ENCODE measurements at places on chromosomes 12 and 14.

GRCh38 chr12:86777325-86777724, 521.1 kb upstream of the MGAT4C start:
- H3K27me3 ChIP-seq, result no peaks in the 10 kb centered on the region
- H3K27ac ChIP-seq, result no peak overlapping the region
- H3K4me1 ChIP-seq, result no peaks in the 10 kb centered on the region
- H3K36me3 ChIP-seq, result no peaks in the 10 kb centered on the region

GRCh38 chr12:122354958-122355641, 67.4 kb downstream of the CLIP1 start:
- H3K4me3 ChIP-seq, result no peak overlapping the region
- peaks cover 2% of the 10 kb centered on the region for H3K4me1 ChIP-seq
- no peak for DNase-seq
- peaks cover 2% of the 10 kb centered on the region for H3K27me3 ChIP-seq
- peak overlapping the region; percentile 69 for H3K27ac ChIP-seq
- peaks cover 4% of the 10 kb centered on the region for H3K36me3 ChIP-seq

- H3K27ac ChIP-seq, result peak overlapping the region; percentile 19
- H3K36me3 ChIP-seq, result peaks cover 6% of the 10 kb centered on the region
- DNase-seq, result no peak
- H3K4me3 ChIP-seq, result no peak overlapping the region
Measured at GRCh38 chr14:100129161-100129589, 30.3 kb downstream of the DEGS2 start.

DNA sequence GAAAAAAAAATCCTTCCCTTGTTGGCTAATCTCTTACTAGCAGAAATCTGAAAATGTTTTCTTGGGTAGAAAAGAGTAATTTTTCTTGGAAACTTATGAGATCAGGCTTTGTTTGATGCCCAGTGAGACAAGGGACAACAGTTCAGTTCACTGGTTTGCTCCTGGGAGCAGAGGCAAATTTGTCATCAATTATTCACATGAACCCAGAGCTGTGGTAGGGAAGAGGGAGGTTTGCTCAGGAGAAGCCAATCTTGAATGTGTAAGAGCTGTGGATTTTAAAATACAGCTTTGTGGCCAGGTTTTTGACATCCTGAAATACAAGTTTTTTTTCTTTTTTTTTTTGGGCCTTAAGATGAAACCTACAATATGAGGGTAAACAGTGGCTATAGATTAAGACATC, 426.6 kb downstream of the ATP23 start:
- H3K4me3 ChIP-seq, result peak overlapping the region; percentile 30
- peaks cover 12% of the 10 kb centered on the region for H3K4me1 ChIP-seq
- peak overlapping the region; percentile 24 for H3K27ac ChIP-seq

DNA sequence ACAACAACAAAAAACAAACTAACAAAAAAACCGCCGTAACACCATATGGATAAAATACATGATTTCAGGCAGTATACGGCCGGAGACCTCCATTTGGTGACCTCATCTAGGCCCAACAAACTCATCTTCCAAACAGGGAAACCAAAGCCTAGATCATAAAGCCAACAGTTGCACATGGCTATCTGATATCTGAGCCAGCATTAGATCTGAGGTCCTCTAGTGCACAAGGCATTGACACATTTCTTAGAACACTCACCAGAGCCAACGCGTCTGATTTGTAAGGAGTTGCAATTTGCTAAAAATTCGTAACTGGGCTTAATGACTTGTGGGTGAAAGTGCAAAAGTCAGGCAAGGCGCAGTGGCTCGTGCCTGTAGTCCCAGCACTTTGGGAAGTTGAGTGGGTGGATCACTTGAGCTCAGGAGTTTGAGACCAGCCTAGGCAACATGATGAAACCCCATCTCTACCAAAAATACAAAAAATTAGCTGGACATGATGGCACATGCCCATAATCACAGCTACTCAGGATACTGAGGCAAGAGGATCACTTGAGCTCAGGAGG, 42.0 kb upstream of the NUDT4 start:
- H3K36me3 ChIP-seq, result no peaks in the 10 kb centered on the region
- H3K4me1 ChIP-seq, result no peaks in the 10 kb centered on the region
- no peaks in the 10 kb centered on the region for H3K27me3 ChIP-seq
- no peak for DNase-seq
- H3K4me3 ChIP-seq, result no peak overlapping the region

GRCh38 chr12:127925971-127926370, 341.0 kb upstream of the TMEM132C start:
- no peaks in the 10 kb centered on the region for H3K4me1 ChIP-seq
- no peak overlapping the region for H3K27ac ChIP-seq
- DNase-seq, result peak; percentile 21
- H3K36me3 ChIP-seq, result no peaks in the 10 kb centered on the region

- H3K4me1 ChIP-seq, result no peaks in the 10 kb centered on the region
- peaks cover 10% of the 10 kb centered on the region for H3K27me3 ChIP-seq
- no peak overlapping the region for H3K4me3 ChIP-seq
- DNase-seq, result peak; percentile 51
Measured at GRCh38 chr14:101705733-101706508, 55.6 kb upstream of the PPP2R5C start.

DNA sequence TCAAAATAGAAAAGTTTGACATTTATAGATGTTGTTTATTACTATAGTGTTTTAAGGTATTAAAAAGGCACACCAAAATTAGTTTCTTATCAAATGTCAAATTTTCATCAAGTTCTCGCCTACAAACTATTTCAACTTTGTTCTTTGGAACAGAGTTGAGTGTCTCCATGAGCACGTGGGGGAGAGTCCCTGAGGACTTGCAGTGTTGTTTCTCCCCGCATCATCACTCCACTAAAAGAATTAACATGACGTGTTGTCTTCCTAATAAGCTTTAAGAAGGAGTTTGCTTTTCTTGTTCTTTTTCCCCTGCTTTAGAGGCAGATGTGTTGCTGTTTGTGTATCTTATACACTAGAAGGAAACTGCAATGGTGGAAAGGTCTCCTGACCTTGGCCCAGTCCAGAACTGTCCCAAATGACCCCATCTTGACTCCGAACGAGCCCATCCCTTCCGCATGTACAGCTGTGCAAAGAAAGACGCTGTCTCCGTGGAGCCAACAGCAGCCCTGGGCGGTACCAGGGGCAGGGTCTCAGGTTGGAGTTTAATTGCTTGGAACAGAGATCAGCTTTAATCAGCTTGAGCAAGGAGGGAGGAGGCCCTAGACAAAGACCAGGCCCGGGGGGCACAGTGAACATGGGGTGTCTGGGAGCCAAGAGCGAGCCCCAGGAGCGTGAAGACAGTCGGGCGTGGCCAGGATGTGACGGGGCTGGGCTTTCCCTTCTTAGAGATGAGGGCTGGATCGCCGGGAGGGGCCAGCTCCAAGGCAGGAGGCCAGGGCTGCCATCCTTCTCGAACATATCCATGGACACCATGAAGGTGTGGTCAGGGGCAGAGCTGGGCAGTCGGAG, 215.4 kb upstream of the RTL1 start:
- H3K27ac ChIP-seq, result no peak overlapping the region
- H3K36me3 ChIP-seq, result no peaks in the 10 kb centered on the region
- H3K4me3 ChIP-seq, result no peak overlapping the region
- no peak for DNase-seq

DNA sequence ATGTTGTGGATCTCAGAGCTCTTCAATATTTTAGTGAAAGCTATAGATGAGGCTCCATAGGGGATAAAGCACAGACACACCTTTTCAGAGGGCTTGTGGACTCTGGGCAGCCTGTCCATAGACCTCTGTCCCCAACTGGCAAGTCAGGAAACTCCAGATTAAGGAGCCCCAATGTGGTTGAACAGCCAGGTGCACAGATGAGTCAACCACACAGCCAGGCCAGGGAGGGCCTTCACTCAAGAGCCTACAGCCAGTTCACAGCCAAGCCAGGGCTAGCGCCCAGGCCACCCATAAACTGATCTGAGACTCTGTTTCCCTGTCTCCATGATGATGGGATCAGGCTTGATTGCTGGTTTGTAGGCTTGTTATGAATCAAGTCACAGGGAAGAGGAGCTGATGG, 1.0 kb upstream of the BDKRB2 start:
- DNase-seq, result no peak
- H3K27ac ChIP-seq, result no peak overlapping the region
- peaks cover 3% of the 10 kb centered on the region for H3K27me3 ChIP-seq
- peak overlapping the region; percentile 51 for H3K4me3 ChIP-seq

DNA sequence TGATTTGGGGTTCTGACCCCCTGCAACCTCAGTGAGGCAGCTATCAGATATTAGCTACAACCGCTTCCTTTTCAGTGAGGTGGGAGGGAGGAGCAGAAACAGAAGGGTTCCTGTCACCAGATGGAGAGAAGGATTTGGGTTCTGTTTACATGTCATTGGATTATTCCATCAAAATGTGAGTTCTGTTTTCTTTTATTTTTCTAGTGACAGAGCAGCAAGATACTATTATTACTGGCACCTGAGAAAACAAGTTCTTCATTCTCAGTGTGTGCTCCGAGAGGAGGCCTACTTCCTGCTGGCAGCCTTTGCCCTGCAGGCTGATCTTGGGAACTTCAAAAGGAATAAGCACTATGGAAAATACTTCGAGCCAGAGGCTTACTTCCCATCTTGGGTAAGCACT, 52.8 kb downstream of the FRMD6 start:
- peaks cover 22% of the 10 kb centered on the region for H3K4me1 ChIP-seq
- DNase-seq, result no peak
- no peak overlapping the region for H3K4me3 ChIP-seq
- H3K27ac ChIP-seq, result no peak overlapping the region

- H3K4me1 ChIP-seq, result no peaks in the 10 kb centered on the region
- no peak for DNase-seq
- H3K27ac ChIP-seq, result no peak overlapping the region
- H3K27me3 ChIP-seq, result peaks cover 12% of the 10 kb centered on the region
- no peak overlapping the region for H3K4me3 ChIP-seq
Measured at GRCh38 chr14:103899316-103899715, 28.9 kb upstream of the TDRD9 start.

- DNase-seq, result no peak
- no peaks in the 10 kb centered on the region for H3K36me3 ChIP-seq
- H3K4me3 ChIP-seq, result no peak overlapping the region
- H3K27me3 ChIP-seq, result peaks cover 5% of the 10 kb centered on the region
Measured at GRCh38 chr12:5953835-5954586, 9.0 kb upstream of the ANO2 start.

GRCh38 chr14:56206596-56206995, 88.4 kb downstream of the PELI2 start:
- no peaks in the 10 kb centered on the region for H3K27me3 ChIP-seq
- peaks cover 33% of the 10 kb centered on the region for H3K4me1 ChIP-seq
- no peaks in the 10 kb centered on the region for H3K36me3 ChIP-seq
- no peak overlapping the region for H3K27ac ChIP-seq
- H3K4me3 ChIP-seq, result no peak overlapping the region

- peaks cover 53% of the 10 kb centered on the region for H3K4me1 ChIP-seq
- peaks cover 2% of the 10 kb centered on the region for H3K27me3 ChIP-seq
- DNase-seq, result no peak
- peak overlapping the region; percentile 96 for H3K27ac ChIP-seq
Measured at GRCh38 chr12:19945559-19946435, 422.5 kb upstream of the PDE3A start.

GRCh38 chr12:108995370-108995992, 25.4 kb downstream of the SVOP start:
- no peak overlapping the region for H3K4me3 ChIP-seq
- H3K36me3 ChIP-seq, result no peaks in the 10 kb centered on the region

DNA sequence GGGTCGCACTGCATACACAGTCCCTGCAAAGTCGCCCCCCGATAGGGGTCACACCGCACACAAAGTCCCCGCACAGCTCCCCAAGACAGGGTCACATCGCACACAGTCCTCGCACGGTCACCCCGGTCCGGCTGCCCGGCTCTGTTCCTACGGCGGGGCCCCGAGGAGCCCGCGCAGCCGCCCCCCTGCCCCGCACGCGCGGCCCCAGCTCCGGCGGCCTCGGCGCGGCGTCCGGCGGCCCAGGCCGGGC, 300 bp downstream of the SSH1 start:
- peaks cover 14% of the 10 kb centered on the region for H3K27me3 ChIP-seq
- H3K36me3 ChIP-seq, result peaks cover 10% of the 10 kb centered on the region
- peak overlapping the region; percentile 94 for H3K27ac ChIP-seq
- peak overlapping the region; percentile 97 for H3K4me3 ChIP-seq
- peaks cover 17% of the 10 kb centered on the region for H3K4me1 ChIP-seq

DNA sequence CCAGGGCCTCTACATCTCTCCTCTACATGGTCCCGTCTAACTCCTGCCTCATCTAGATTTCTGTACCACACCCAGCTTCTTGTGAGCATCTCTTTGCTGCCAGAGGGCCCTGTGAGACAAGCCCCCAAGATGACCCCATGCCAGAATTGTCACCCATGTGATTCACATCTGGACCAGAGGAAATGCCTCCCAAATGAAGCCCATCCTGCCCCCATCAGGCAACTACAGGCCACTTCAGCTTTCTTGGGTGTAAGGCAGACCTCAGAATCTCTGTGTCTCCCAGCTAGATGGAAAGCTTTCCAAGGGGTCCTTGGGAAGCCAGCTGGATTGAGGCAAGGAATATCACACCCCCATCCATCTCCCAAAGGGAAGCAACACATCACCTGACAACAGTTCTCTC, 9.3 kb upstream of the OAS3 start:
- no peak overlapping the region for H3K27ac ChIP-seq
- H3K4me1 ChIP-seq, result no peaks in the 10 kb centered on the region
- no peaks in the 10 kb centered on the region for H3K27me3 ChIP-seq
- no peak overlapping the region for H3K4me3 ChIP-seq

DNA sequence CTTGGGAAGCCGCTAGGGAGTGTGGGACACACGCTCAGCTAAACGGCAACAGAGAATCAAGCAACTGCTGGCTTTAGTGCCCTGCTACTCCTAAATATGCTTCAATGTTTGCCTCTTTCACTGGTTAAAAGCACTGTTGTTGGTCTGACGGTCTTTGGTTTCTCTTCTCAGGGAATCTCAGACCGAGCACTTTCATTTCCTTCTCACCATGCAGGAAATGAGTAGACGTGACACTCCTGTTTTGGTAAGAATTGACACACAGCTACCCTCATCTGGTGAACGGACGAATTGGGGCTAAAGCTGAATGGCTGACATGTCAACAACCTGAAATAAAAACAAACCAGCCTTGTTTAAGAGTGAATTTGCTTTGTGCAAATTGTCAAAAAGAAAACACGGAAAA, 57.5 kb upstream of the PIWIL1 start:
- no peaks in the 10 kb centered on the region for H3K4me1 ChIP-seq
- H3K36me3 ChIP-seq, result peaks cover 16% of the 10 kb centered on the region
- no peak overlapping the region for H3K4me3 ChIP-seq
- no peak overlapping the region for H3K27ac ChIP-seq
- no peak for DNase-seq
- no peaks in the 10 kb centered on the region for H3K27me3 ChIP-seq

DNA sequence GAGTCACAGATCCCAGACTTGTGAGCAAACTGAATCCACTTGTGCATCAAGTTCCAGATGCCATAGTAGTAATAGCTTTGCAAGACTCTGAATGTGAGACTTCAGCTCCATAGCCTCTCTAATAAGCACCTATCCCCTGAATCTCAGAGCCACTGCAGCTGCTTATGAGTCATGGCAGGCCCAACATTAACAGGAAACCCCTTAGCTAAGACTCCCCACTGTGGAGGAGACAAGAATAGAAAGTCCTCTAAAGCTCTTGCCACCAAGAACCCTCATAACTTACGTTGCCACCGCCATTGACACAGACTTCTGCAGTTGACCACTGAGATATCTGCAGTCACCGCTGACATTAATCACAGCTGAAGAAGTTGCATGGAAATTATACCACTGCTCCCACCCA, 62.9 kb upstream of the PDE3A start:
- H3K36me3 ChIP-seq, result peaks cover 7% of the 10 kb centered on the region
- no peak overlapping the region for H3K4me3 ChIP-seq
- H3K27me3 ChIP-seq, result no peaks in the 10 kb centered on the region
- H3K4me1 ChIP-seq, result no peaks in the 10 kb centered on the region
- no peak for DNase-seq

All from glutamatergic neuron (in vitro differentiated cells).